ENCODE measurements at places on chromosomes 5 and 9. TPM values are rescaled to one million over a fixed set of nuclear protein-coding genes. Genes with fewer than 3 reads are reported as not detected.

Gene TAF11L14
- not detected for polyA plus RNA-seq

GRCh38 chr9:120882935-120883607 is 6.1 kb upstream of the PHF19 start:
- DNase-seq: no peak

Gene OTP
- not detected for polyA plus RNA-seq

- DNase-seq: no peak
Observed at GRCh38 chr9:107667231-107668070, 177.9 kb upstream of the KLF4 start.

DNA sequence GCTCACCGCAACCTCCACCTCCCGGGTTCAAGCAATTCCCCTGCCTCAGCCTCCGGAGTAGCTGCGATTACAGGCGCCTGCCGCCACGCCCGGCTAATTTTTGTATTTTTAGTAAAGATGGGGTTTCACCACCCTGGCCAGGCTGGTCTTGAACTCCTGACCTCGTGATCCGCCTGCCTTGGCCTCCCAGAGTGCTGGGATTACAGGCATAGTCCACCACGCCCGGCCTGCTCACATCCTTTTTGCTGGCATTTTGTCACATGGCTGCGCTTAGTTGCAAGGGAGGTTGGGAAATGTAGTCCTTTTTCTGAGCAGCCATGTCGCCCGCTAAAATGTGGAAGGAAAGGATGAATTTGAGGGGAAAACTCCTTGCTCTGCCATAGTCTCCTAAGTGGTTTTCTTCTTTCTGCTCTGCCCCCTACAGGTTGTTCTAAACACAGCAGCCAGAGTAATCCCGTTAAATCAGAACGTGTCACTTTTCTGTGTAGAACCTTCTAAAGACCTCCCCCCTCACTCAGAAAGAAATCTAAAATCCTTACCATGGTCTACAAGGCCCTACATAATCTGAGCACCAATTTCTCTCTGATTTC is 57.8 kb upstream of the HSPA9 start:
- peak; percentile 90 for DNase-seq

DNA sequence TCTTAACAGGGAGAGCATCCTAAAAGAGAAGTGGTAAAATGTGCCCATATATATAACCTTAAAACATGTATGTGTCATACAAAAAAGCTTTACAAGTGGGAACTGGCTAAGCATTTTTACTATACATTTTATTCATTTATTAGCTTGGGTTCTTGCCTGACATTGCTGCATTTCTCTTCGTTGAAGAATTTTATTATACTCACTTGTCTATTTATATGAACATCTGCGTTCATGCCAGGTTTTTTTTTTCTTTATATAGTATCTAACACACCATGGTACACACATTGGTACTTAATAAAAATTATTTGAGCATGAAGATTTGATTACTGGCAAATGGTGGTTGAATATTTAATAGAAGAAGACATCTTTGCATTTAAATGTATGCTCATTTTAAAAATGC is 492.3 kb downstream of the SPATA31D1 start:
- no peak for DNase-seq

DNA sequence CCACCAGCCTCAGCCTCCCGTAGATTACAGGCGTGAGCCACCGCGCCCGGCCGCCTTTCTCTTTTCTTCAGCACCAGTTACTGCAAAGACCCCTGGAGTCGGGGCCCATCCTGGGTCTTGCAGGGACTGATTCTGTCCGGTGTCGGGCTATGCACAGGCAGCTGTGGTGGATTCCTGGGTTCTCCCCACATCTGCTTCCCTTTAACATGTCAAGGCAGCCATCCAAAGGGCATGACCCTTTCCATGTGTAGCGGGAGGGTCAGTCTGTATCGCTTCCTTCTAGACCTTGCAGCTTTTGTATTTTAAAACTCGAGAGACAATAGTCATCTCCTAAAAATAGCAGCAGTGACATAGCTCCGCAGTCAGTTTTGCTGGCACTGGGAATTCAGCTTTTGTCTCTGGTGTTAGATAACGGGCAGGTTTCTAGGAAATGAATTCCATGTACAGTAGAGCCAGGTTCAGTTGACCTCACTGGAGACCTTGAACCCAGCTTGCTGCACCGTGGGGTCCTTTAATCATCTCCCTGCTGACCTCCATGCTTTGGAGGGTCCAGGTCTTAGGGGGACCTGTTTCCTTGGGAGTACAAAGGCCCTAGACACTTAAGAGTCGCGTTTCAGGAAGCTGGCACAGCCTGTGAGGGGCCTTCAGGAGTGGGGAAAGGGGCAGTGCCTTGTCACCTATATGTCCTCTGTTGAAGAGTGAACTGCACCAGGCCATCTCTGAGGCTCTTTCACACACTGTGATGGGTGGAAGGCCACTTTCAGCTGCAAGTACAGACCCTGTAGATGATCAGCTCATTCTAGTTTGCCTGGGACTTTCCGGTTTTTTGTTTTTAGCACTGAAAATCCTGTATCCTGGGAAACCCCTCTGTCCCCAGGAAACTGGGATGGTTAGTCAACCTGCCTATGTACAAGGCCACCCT is 13.8 kb downstream of the ANKRD33B start:
- peak; percentile 41 for DNase-seq

Gene FOXD1
- polyA plus RNA-seq: not detected

Data from CD14-positive monocyte (primary cell).